ENCODE measurements at places on chromosomes 12 and 14. TPM values are rescaled to one million over a fixed set of nuclear protein-coding genes. Genes with fewer than 3 reads are reported as not detected.

DNA sequence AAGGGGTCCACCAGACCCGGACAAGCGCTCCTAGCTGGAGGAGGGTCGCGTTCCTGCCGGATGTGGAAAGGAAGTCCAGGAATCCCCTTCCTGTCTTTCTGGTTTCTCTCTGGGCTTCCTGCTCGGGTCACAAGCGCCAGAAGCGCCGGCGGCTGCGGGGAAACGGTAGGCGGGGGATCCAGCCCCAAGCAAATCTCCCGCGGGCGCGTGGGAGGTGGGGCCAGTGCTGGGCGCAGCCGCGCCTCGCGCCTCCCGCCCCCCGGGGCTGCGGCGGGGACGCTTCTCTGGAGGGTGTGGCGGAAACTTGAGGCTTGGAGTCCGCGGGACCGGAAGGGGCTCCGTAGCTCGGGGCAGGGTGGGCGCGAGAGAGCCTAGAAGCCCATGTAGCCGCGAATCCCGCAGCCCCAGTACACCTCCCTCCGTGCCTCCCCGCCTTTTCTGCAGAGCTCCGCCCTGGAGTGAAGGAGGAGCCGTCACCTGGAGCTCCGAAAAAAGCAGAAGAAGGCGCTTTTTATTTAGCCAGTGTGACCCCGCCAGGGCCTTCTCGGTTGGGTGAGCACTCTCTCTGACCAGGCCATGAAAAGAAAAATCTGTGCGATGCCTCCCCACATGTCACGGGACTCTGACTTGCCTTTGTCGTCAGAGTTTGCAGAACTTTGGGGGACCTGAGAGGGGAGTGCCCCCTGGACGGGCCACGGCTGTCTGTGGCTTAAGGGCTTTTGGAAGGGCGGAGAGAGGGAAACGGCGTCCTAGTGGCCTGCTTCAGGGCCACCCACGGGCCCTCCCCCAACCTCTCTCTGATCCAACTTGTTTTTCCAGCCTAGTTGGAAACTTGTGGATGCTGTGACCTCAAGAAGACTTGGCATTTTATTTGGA is 21.4 kb upstream of the CLEC2D start:
- peak; percentile 88 for DNase-seq

DNA sequence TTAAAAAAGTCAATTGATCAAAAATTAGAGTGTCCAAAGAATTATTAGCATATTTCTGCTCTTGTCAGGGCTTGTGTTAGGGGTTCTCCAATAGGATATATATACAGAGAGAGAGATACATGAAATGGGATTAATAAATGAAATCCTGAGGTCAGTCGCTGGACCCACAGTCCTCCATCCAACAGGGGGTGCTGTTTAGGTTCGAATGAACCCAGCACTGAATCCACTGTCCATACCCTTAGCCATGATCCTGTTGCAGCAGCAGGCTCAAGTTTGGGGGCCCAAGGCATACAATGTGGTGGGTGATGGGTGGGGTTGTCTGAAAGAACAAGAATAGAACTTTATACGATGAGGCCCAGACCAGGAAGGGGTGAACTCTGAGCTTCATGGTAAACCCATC is 780 bp upstream of the MYO1H start:
- no peak for DNase-seq

The AQP6 gene
- polyA plus RNA-seq = 28.6 TPM

- DNase-seq = peak; percentile 83
Measured at GRCh38 chr12:3252450-3252891, 175.3 kb downstream of the TSPAN9 start.

DNA sequence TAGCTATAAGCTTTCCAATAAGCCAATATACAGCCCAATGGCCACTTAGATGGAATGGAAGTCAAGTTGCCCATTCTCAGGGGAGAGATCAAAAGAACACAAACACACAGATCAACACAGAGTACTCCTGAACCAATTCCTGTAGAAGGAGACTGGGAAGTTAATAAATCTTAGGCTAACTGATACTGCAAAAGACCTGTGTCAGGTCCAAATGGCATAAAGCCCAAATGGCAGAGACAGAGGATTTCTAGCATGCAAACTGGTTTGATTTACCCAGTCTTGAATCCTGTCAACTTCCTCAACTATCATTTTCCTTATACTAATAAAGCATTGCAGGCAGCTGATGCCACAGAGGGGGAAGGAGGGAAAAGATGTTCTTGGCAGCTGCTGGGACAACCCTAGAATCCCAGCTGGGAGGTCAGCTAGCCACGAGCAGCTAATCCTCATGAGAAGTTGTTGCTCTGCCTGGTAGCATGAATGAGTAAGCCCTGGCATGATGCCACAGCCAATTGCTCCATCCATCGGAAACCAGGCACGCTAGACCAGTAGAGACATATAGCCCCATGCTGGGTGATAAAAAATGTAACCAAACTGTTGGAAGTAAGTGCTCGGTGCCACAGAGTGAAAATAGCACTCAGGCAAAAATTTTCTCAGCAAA is 26.2 kb downstream of the ANG start:
- DNase-seq = no peak

The MYF6 gene
- polyA plus RNA-seq = 0.20 TPM

DNA sequence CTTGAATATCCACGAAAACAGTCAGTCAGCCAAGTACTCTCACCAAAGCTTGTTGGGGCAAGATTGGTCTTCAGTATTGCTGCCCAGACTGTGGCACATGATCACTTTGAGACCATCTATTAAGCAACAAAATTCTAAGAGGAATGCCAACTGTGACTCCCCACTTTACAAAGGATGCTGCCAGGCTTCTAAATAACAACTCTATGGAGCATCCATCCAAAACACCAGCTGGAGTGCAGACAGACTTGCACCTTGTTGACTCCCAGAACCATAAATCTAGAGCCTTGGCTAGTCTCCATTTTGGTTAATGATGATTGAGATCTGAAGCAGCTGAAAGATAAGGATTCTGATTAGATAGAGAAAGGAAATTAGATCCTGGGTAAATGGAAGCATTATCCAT is 132.8 kb downstream of the DIO2 start:
- no peak for DNase-seq

The KITLG gene
- 27.5 TPM for polyA plus RNA-seq

The SLC5A8 gene
- polyA plus RNA-seq = 25.3 TPM

DNA sequence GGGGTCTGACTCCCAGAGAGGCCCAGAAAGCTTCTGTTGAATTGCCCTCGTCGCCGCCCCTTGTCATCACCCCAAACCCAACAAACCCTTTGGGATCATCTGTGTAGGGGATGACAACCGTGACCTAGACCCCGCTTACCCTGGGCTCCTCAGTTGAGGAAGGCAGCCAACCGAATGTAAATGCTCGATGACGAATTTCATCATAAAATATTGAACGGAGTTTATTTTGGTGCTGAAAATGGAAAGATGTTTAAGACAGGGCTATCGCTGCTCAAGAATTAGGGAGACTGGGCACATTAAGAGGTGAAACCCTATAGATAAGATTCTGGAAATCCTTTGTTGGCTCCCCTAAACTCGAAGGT is 512 bp downstream of the ACTR10 start:
- no peak for DNase-seq

The RNU6-8 gene
- polyA plus RNA-seq = not detected

DNA sequence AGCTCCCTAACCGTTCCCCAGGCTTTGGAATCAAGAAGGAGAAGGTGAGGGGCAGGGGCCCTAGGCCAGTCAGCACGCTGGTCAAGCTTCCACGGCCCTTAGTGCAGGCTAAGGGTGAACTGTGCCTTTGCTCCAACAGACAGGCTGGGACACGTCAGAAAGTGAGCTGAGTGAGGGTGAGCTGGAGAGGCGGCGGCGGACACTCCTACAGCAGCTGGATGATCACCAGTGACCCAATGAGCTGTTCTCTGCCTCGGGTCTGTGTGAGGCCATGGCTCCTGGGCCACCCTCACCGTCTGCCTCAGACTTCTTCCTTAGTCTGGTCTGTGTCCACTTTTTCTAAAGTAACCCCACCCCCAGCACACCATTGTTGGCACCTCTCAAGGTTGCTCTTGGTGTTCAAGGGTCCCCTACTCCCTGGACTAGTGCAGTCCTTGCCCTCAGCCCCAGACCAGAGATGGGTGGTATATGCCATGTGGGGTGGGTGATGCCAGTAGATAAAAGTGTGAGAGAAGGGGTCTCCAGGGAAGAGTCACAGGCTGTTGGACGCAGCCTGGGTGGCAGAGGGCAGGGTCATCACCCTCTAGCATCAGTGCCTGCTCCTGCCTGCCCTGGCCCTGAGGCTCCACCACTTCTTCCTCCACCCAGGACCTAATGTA is 20.7 kb downstream of the PRPF40B start:
- DNase-seq = no peak

The AMN gene
- 47.3 TPM for polyA plus RNA-seq

DNA sequence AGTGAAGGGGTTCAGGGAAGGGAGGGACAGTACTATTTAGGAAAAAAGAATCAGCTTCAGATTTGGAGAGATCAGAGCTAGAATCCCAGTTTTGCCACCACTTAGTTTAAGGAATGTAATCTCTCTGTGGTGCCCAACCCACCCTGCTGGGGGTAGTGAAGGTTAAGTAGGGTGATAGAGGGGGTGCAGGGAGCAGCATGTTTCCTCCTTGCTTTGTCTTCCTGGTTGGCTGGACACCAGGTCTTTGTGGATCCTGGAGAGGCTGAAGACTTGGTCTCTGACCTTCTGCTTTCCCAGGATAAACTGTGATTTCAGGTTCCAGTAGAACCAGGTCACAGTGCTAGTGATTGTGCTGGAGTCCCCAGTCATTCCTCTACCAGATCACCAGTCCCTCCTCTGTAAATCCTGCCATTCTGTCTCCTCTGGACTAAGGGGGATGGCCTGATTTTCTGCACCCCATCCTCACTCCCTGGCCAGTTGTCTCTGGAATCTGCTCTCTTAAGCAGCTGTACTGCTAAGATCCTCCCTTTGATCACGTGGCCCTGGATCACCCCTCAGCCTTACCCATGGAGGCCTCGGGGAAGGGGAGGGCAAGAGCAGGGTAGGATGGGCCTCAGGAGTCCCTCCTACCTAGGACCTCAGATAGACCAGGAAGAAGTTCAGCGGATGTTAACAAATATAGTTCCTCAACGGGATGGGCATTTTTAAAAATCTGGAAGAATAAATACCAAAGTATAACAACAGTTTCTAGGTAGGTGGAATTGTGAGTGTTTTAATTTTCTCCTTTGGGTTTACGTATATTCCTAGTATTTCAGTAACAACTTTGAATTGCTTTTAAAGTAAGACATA is 3.1 kb downstream of the MAP3K12 start:
- DNase-seq = no peak

GRCh38 chr12:125402874-125403789 is 337.9 kb downstream of the AACS start:
- peak; percentile 12 for DNase-seq

DNA sequence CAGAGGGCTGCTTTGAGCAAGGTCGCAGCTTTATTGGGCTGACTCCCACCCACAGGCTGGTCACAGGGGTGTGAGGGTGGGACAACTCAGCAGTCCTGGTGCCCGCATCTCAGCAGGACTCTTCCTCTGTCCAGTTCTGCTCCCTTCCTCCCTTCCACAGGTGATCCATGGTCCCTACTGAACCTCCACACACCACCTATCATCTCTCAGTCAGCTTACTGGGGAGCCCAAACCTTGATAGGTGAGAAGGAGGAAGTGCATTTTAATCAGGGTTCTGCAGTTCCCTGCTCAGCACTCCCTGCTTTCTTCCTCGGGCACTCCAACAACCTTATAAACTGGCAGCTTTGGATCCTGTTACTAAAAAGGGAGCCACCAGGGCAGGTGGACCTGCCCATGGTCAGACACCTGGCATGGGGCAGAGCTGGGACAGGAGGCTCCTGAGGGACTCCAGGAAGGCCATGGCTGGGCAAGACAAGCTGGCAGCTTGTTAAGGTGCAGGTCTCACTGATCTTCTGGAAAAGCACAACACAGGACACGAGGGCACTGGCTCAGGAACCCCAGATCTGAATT is 664.6 kb downstream of the BCL11B start:
- DNase-seq = no peak

DNA sequence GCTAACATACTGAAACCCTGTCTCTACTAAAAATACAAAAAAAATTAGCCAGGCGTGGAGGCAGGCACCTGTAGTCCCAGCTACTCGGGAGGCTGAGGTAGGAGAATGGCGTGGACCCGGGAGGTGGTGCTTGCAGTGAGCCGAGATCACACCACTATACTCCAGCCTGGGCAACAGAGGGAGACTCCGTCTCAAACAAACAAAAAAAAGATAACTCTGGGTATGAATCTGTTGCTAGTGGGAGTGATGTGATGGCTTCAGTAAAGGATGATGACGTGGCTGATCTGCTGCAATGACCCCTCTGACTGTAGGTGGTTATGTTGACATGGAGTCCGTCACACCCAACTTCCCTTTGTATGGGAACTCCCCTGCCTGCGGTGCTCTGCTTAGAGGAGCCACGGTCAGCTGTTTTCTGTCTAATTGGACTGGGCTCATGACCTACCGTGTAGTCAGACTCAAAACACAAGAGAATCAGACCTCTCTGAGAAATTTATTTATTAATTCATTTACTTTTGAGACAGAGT is 59.1 kb upstream of the MED13L start:
- DNase-seq = no peak
